ENCODE measurements at places on chromosomes 16 and 17.

DNA sequence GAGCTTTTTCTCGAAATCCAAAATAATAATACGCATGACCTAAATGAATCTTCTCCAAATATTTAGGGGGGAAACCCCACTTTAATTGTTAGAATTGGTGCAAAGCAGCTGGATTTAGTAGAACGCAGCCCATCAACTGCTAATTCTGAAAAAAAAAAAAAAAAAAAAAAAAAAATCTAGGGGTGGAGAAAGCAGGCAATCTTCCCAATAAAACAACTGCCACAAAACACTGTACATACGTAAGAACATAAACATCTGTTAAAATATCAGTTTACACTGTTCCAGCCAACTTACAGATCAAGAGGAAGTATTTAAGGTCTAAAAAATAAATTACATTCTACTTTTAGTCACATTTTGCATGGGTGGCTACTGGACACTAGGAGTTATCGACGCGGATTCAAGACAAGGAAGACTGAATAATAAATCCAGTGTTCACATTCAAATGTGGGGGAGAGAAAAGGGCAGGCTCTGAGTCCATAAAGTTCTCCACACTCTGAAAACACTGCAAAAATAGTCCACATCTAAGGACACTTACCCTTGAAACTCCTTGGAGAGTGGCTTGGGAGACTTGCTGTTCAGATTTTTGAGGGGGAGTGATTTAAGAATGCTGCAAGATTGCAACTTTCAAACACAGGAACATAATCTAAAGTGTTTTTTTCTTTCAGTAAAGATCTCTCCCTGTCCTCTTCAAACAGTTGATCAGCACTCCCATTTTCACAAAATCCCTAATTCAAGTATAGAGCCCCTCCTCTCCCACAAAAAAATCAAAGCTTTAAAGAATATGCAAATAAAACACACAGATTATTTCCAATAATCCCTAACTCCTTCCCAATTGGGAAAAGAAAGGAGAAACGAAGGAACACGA, 1.3 kb downstream of the APPBP2 start:
- peak; percentile 13 for DNase-seq

- no peak for DNase-seq
Measured at GRCh38 chr16:85279825-85280545, 167.7 kb upstream of the CIBAR2 start.

DNA sequence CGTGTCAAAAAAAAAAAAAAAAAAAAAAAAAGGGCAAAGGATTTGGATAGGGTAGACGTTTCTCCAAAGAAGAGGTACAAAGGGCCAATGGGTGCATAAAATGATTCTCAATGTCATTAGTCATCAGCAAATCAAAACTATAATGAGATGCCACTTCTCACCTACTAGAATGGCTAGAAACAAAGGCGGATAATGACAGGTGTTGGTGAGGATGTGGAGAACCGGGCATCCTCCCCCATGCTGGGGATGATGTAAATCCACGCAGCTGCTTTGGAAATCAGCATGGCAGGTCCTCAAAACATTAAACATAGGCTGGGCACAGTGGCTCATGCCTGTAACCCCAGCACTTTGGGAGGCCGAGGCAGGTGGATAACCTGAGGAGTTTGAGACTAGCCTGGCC, 9.4 kb downstream of the ITGAX start:
- no peak for DNase-seq

- peak; percentile 75 for DNase-seq
Measured at GRCh38 chr16:70430667-70431536, 8.0 kb downstream of the ST3GAL2 start.

DNA sequence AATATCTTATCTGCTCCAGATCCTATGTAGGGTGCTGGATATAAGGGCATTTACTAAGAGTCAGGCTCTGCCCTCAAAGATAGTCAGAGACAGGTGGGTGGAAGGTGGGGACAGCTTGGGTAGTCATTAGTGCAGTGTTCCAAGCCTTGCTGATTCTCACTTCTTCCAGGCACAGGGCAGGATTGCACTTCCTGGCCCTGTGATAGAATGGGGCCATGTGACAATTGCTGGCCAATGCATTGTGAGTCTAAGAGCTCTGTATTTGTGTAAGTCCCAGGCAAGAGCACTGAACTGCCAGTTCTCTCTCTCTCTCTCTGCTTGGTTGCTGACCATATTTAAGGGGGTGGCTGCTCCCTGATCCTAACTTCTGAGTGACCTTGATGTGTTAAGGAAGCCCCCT, 112.1 kb downstream of the C16orf78 start:
- DNase-seq = no peak

GRCh38 chr17:78368854-78369495, 9.1 kb upstream of the SOCS3 start:
- no peak for DNase-seq

GRCh38 chr16:20938426-20938825, 37.9 kb downstream of the LYRM1 start:
- DNase-seq = peak; percentile 48

DNA sequence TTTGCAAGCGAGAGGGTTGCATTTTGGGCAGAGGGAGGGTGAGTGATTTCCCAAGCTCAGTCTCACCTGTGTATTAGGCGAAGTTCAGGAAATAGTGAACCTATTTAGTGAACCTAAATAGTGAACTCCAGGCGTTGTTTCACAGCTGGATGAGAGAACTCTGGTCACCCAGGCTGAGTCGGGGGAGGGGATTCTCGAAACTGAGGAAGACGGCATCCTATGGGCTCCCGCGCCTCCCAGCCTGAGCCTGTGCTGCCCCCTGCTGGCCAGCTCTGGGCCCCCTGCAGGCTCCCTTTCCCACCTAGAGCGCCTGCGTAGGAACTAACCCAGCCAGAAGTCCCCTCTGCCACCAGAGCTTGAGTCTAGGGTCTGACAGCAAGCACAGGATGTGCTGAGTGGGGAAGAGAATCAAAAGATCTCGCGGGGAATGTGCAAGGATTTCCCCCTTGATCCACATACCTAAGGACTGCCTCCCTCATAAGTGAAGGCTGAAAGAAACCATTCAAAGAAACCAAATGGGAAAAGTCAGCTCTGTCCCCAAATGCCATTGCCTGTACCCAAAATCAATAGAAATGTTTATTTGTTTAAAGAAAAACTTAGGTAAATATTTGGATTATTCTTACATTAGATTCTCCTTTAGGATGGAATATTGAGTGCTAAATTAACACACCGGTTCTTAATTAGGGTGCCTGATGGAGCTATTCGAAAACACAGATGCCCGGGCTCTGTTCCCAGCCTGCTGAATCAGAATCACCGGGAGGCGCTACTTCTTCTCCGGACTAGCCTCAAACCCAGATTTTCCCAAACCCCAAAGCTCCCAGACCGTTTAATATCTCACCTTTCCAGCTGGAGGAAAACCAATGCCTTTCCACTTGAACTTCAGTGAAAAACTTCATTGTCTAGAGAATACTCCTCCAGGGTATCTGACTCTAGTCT, 14.8 kb upstream of the MARVELD3 start:
- DNase-seq = peak; percentile 70

DNA sequence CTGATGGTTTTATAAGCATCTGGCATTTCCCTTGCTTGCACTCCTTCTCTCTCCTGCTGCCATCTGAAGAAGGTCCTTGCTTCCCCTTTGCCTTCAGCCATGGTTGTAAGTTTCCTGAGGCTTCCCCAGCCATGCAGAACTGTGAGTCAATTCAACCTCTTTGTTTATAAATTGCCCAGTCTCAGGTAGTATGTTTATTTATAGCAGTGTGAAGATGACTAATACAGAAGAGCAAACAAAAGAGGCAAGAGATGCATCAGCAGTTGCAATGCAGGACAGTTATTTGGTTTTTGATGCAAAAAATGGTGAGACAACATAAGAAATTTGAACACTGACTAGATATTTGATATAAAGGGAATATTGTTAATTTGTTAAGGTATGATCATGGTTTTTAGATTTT, 16.8 kb downstream of the TMEM100 start:
- DNase-seq = no peak

DNA sequence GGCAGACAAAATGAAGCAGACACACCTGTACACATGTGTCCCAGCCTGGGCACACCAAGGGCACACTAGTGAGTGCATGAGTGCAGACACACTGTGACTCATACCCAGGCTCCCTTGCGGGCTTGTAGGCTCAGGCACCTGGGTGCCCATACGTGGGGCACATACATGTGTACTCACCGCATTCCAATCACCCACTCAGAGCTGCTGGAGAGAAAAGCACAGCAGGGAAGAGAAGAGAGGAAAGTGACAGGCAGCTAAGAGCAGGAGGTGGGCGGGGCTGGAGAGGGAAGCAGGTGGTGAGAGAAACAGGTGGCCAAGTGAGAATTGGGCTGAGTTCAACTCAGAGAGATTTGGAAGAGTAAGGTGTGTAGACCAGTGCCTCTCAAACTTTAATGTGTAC, 54.0 kb downstream of the TMEM132E start:
- no peak for DNase-seq

- DNase-seq = no peak
Measured at GRCh38 chr17:60170835-60171752, 21.3 kb downstream of the CA4 start.

DNA sequence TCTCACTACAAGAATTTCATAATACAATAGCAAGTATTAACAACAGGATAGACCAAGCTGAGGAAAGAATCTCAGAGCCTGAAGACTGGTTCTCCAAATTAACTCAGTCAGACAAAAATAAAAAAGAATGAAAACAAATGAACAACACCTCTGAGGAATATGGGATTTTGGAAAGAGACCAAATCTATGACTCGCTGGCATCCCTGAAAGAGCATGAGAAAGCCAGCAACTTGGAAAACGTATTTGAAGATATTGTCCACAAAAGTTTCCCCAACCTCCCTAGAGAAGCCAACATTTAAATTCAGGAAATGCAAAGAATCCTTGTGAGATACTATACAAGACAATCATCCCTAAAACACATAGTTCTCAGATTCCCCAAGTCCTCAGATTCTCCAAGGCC, 20.9 kb downstream of the NLRP1 start:
- DNase-seq = no peak

GRCh38 chr17:28492352-28493310, 13.5 kb upstream of the FOXN1 start:
- DNase-seq = peak; percentile 16

- DNase-seq = no peak
Measured at GRCh38 chr17:8856869-8857575, 10.5 kb downstream of the PIK3R6 start.

GRCh38 chr17:81084680-81085419, 49.9 kb downstream of the BAIAP2 start:
- DNase-seq = no peak

DNA sequence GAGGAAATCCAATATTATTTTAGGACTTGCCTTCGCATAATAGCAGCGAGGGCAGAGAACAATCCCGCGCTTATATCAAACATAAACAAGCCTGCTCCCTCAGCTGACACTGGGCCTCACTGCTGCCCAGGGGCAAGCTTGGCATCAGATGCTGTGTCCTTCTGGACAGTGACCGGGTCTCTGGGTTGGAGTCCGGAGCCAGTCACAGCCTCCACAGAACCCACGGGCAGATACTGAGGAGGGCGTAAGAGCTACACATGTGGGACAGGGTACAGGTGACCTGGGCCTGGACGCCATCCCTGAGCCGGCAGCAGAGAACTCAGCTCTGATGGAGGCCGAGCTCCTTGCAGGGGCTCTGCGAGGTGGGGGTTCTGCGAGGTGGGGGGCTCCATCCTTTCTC, 14.7 kb upstream of the ZNF469 start:
- no peak for DNase-seq

DNA sequence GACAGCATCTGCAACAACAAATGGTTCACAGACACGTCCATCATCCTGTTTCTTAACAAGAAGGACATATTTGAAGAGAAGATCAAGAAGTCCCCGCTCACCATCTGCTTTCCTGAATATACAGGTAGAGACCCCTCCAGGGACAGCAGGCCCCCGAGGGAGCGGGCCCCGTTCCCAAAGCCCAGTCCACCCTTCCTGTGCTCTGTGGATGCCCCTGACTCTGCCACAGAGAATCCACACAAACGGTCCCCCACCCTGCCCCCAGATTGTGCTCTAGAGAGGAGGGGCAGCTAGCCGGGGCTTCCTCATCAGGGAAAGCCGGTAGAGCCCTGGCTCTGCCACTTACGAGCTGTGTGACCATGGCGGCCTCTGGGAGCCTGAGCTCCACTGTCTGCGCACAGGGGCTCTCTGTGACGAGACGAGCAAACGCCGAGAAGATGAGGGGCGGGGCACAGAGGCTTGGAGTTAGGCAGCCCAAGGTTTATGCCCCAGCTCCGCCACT, 84.4 kb downstream of the AMFR start:
- DNase-seq = no peak

- DNase-seq = no peak
Measured at GRCh38 chr17:67485666-67486065, 108.6 kb downstream of the PITPNC1 start.

- no peak for DNase-seq
Measured at GRCh38 chr17:77836557-77837041, 121.9 kb upstream of the TNRC6C start.

DNA sequence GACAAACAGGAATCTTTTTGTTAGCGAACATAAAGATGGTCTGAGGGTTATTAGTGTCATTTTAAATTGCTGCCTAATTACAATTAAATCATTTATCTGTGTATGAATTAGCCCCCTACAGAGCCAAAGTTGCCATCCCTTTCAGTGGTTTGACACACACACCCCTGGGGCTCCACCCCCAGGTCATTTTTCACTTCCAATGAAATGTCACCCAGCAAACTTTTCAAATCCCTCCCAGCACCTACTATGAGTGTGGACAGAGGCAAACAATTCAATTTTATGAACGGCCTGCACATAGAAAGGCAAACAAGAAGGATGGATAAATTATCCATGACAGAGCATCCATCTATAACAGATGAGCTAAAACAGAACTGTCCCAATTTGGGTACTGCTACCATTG, 2.4 kb downstream of the MYH10 start:
- no peak for DNase-seq

DNA sequence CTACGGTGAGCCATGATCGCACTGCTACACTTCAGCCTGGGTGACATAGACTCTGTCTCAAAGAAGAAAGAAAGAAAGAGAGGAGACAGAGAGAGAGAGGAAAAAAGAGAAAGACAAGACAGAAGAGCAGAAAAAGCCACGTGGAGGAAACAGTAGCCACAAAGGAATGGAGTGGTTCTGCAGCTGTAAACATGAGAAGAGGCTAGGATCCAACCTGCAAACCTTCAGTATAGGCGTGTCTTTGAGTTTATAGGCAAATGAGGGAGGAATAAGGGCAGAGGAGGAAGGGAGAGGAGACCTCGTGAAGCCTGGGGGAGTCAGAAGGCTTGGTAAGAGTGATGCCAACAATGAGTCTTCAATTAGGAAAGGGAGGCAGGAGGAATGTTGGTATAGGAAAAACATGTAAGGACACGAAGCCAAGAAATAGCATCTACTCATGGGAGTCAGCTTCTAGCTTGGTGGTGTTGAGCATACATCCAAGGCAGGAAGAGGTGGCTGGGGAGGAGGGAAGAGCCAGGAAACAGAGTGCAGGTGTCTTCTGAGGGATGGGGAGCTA, 3.9 kb downstream of the MED9 start:
- DNase-seq = no peak

DNA sequence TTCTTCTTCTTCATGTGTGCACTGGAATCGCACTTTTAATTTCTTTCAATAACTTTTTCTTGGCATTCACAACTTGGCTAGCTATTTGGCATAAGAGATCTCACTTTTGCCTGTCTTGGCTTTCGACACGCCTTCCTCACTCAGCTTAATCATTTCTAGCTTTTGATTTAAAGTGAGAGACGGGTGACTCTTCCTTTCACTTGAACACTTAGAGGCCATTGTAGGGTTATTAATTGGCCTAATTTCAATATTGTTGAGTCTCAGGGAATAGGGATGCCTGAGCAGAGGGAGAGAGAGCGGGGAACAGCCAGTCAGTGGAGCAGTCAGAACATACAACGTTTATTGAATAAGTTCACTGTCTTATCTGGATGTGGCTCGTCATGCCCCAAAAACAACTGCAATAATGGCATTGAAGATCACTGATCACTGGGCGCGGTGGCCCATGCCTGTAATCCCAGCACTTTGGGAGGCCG, 200.3 kb downstream of the SEC14L1 start:
- no peak for DNase-seq
